H1 (cell line): ENCODE measurements at places on chromosomes 4 and X. TPM values are rescaled to one million over a fixed set of nuclear protein-coding genes. Genes with fewer than 3 reads are reported as not detected.

GRCh38 chr4:123674762-123675465 lies 278.3 kb downstream of the SPRY1 start:
- no peak overlapping the region for H3K27ac ChIP-seq
- H3K27me3 ChIP-seq = no peaks in the 10 kb centered on the region
- H3K4me3 ChIP-seq = no peak overlapping the region
- DNase-seq = no peak

DNA sequence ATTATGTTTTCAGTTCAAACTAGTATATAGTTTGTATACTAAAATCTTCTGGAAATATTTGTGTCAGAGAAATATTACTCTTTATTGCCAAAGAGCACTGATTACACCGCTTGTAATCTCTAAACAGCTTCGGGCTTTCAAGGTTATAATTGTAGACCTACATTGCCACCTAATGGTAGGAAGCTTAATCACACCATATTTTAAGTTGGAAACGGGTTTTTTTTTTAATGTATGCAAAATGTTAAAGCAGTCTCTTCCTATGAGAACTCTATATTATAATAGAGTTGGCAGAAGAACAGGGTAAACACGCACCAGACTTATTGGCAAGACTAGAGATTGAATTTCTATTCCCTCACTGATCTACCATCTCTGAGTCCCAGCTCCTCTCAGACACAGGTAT lies 19.5 kb upstream of the NFXL1 start:
- no peak for DNase-seq
- no peaks in the 10 kb centered on the region for H3K36me3 ChIP-seq
- no peak overlapping the region for H3K27ac ChIP-seq

- H3K27me3 ChIP-seq = no peaks in the 10 kb centered on the region
- no peak overlapping the region for H3K27ac ChIP-seq
- no peak overlapping the region for H3K4me3 ChIP-seq
- no peak for DNase-seq
- no peaks in the 10 kb centered on the region for H3K4me1 ChIP-seq
- H3K36me3 ChIP-seq = no peaks in the 10 kb centered on the region
Observed at GRCh38 chr4:150852216-150852615, 162.9 kb downstream of the LRBA start.

GRCh38 chr4:169225812-169226211 lies 44.9 kb downstream of the SH3RF1 start:
- H3K4me3 ChIP-seq = no peak overlapping the region
- no peaks in the 10 kb centered on the region for H3K36me3 ChIP-seq
- H3K27me3 ChIP-seq = no peaks in the 10 kb centered on the region

- no peaks in the 10 kb centered on the region for H3K36me3 ChIP-seq
- no peaks in the 10 kb centered on the region for H3K27me3 ChIP-seq
- H3K4me3 ChIP-seq = no peak overlapping the region
- no peak for DNase-seq
- H3K27ac ChIP-seq = no peak overlapping the region
Observed at GRCh38 chr4:122865425-122865824, 38.8 kb downstream of the FGF2 start.

DNA sequence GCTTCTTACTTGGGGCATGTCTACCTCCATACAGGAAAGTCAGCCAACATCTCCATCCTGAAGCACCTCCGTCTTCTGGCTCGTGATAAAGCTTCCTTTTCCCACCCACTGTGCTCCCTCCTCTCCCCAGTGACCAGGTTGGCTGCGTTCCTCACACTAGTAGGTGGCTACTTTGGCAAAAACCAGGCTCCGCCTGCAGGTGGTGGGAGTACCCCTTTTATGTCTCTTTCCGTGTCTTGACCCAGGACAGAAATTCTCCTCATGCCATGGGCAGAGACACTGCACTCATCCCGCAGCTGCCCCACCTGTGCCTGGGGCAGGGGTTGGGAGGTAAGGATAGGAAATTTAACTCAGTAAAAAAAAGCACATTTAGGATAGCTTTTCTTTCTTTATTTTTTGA lies 50.9 kb downstream of the ENPP6 start:
- no peak overlapping the region for H3K27ac ChIP-seq
- H3K4me3 ChIP-seq = no peak overlapping the region
- H3K4me1 ChIP-seq = peaks cover 28% of the 10 kb centered on the region
- no peaks in the 10 kb centered on the region; the same call in 1 of the 2 replicates for H3K27me3 ChIP-seq
- no peaks in the 10 kb centered on the region for H3K36me3 ChIP-seq

- no peaks in the 10 kb centered on the region for H3K4me1 ChIP-seq
- H3K27ac ChIP-seq = no peak overlapping the region
- H3K36me3 ChIP-seq = peaks cover 41% of the 10 kb centered on the region
- H3K27me3 ChIP-seq = no peaks in the 10 kb centered on the region
- no peak for DNase-seq
- H3K4me3 ChIP-seq = no peak overlapping the region
Observed at GRCh38 chr4:5825321-5826041, 67.4 kb downstream of the CRMP1 start.

DNA sequence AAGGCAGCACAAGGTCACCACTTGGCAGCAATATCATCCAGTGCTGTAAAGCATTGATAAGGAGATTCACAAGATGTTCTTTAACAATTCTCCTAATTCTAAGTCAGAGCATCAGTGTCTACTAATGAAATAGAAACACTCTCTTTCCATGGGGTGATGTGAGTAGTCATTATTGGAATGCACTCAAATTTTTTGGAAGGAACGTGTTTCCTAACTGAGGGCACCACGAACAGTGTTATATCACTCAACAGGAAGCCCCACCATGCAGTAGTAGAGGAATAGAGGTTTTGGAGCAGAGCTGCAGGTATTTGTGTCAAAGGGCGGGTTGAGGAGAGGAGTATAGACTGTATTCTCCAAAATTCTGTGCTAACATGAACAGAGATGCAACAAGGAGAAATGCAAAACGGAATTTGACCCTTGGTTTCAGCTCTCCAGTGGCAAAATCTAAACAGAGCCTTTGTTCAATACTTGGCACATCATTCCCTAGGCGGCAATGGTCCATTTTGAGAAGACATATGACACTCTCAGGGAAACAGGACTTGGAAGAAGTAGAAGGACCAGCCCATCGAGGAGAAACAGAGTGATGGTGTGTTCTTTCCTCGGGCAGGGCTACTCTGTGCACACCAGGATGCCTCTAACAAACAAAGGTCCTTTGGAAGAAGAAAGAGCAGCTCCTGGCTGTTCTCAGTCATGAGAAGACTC lies 98.9 kb downstream of the CPEB2 start:
- H3K27me3 ChIP-seq = no peaks in the 10 kb centered on the region
- DNase-seq = no peak
- H3K4me1 ChIP-seq = no peaks in the 10 kb centered on the region
- no peak overlapping the region for H3K27ac ChIP-seq
- no peaks in the 10 kb centered on the region for H3K36me3 ChIP-seq

- no peaks in the 10 kb centered on the region for H3K27me3 ChIP-seq
- no peak overlapping the region for H3K27ac ChIP-seq
- no peaks in the 10 kb centered on the region for H3K36me3 ChIP-seq
- H3K4me1 ChIP-seq = no peaks in the 10 kb centered on the region
Observed at GRCh38 chr4:56127716-56128115, 179.0 kb downstream of the CEP135 start.

- H3K36me3 ChIP-seq = no peaks in the 10 kb centered on the region
- no peak overlapping the region for H3K4me3 ChIP-seq
- H3K27ac ChIP-seq = no peak overlapping the region
Observed at GRCh38 chr4:60757986-60758680, 442.0 kb upstream of the ADGRL3 start.

TLL1 gene
- 0.31 and 1.1 TPM in 2 replicates for total RNA-seq

MAGEA12 gene
- not detected in 2 replicates for total RNA-seq

TEX13B gene
- 0.32 TPM in 1 of 2 replicates, not detected in the other for total RNA-seq

FAM133A gene
- total RNA-seq = 0.46 and 0.82 TPM in 2 replicates

CXCL6 gene
- 7.6 and 8.0 TPM in 2 replicates for total RNA-seq

PF4V1 gene
- not detected in 2 replicates for total RNA-seq

CFP gene
- total RNA-seq = 2.2 and 2.4 TPM in 2 replicates

GLRB gene
- total RNA-seq = 0.54 and 1.1 TPM in 2 replicates
